Gastrocnemius medialis (tissue), 4 donors: ENCODE measurements at places on chromosomes 5 and 9. TPM values are rescaled to one million over a fixed set of nuclear protein-coding genes. Genes with fewer than 3 reads are reported as not detected.

DNA sequence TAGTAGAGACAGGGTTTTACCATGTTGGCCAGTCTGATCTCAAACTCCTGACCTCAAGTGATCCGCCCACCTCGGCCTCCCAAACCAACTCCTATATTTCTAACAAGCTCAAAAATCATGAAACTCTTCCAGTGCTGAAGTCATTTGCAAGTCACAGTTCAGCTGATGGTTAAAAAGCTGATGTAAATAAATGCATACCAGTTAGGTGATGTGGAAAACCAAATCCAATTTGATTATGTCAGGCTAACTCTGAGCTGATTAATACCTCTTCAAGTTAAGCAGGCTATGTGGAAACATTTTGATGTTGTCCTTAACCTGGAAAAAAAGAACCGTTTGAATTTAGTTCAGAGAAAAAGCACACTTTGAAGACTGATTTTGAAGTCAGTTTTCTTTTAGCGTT is 51.0 kb downstream of the TMEM252 start:
- no peaks in the 10 kb centered on the region for H3K4me1 ChIP-seq
- no peak overlapping the region for H3K27ac ChIP-seq
- no peak for DNase-seq
- peaks cover 23% of the 10 kb centered on the region for H3K36me3 ChIP-seq
- H3K4me3 ChIP-seq = no peak overlapping the region
- H3K27me3 ChIP-seq = no peaks in the 10 kb centered on the region

DNA sequence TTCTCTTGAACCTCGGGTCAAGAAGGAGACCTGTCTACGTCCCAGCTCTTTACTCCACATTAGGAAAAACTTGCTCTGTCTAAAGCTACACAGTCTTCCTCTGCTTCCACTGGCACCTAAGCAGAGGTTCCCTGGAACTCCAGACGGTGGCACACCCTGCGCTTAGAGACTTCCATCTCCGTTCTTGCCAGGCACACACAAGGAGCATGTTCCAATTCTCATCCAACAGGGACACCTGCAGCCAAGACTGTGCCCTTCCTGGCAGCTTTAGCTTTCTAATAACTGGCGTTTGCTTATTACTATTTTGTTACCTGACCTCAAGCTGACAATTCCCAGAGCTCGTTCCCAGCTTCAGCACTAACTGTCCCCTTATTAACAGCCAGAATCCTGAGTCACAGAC is 16.0 kb downstream of the CAPSL start:
- H3K36me3 ChIP-seq = no peaks in the 10 kb centered on the region
- DNase-seq = no peak
- H3K27me3 ChIP-seq = peaks cover 13% of the 10 kb centered on the region
- H3K4me3 ChIP-seq = no peak overlapping the region
- H3K27ac ChIP-seq = no peak overlapping the region
- H3K4me1 ChIP-seq = no peaks in the 10 kb centered on the region

DNA sequence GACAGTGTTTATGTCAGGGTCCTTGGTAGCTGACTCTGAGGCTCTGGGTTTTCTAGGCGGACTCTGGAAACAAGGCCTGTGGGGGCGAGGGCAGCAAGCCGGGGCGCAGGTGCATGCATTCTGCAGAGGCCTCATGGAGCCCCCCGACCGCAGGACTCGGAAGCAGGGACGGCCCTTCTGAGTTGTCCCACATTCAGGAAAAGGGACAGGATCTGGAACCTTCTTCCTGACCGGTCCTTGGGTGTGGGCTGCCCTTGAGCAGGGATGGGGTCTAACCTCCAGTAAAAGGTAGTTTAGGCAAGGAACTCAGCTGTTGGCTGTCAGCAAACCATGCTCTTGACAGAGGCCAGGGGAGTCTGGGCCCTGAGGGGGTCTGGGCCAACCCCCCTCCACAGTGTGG is 7.4 kb upstream of the COL5A1 start:
- H3K4me1 ChIP-seq = no peaks in the 10 kb centered on the region
- no peaks in the 10 kb centered on the region for H3K36me3 ChIP-seq
- no peaks in the 10 kb centered on the region for H3K27me3 ChIP-seq
- H3K4me3 ChIP-seq = no peak overlapping the region
- no peak overlapping the region for H3K27ac ChIP-seq

- no peaks in the 10 kb centered on the region for H3K36me3 ChIP-seq
- no peaks in the 10 kb centered on the region for H3K27me3 ChIP-seq
- DNase-seq = no peak
- H3K4me3 ChIP-seq = no peak overlapping the region
Observed at GRCh38 chr5:40630126-40630525, 49.6 kb upstream of the PTGER4 start.

GRCh38 chr9:105114318-105114717 is 130.1 kb upstream of the SLC44A1 start:
- no peaks in the 10 kb centered on the region for H3K36me3 ChIP-seq
- no peaks in the 10 kb centered on the region for H3K27me3 ChIP-seq

- peaks cover 14% of the 10 kb centered on the region for H3K4me1 ChIP-seq
- H3K4me3 ChIP-seq = no peak overlapping the region
- H3K36me3 ChIP-seq = no peaks in the 10 kb centered on the region
- H3K27ac ChIP-seq = no peak overlapping the region
Observed at GRCh38 chr5:149936700-149937091, 7.9 kb downstream of the PDE6A start.

- H3K27me3 ChIP-seq = no peaks in the 10 kb centered on the region
- H3K36me3 ChIP-seq = no peaks in the 10 kb centered on the region
- H3K4me3 ChIP-seq = no peak overlapping the region
- H3K4me1 ChIP-seq = no peaks in the 10 kb centered on the region
Observed at GRCh38 chr5:104628911-104629310, 1066.3 kb upstream of the NUDT12 start.

- H3K4me3 ChIP-seq = no peak overlapping the region
- H3K36me3 ChIP-seq = no peaks in the 10 kb centered on the region
- H3K4me1 ChIP-seq = peaks cover 9% of the 10 kb centered on the region
- no peak for DNase-seq
Observed at GRCh38 chr5:72364171-72364570, 44.0 kb downstream of the PTCD2 start.

DNA sequence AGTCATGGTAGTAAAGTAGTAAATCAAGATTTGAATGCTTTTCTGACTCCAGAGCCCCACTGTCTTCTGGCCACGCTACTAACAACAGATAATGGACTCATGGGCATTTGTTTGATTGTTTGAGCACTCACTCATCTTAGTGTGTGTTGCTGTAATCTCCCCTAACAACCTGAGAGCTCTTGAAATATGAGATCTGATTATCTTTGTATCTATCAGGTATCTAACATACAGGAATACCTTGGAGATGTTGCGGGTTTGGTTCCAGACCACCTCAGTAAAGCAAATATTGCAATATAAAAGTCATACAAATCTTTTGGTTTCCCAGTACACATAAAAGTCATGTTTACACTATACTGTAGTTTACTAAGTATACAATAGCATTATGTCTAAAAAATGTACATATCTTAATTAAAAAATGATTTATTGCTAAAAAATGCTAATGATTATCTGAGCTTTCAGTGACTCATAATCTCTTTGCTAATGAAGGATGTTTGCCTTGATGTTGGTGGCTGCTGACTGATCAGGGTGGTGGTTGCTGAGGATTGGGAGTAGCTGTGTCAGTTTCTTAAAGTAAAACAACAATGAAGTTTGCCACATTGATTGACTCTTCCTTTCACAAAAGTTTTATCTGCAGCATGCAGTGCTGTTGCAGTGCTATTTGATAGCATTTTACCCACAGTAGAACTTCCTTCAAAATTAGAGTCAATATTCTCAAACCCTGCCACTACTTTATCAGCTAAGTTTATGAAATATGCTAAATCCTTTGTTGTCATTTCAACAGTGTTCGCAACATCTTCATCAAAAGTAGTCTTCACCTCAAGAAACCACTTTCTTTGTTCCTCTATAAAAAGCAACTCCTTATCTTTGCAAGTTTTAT is 92.2 kb downstream of the ZNF462 start:
- peaks cover 26% of the 10 kb centered on the region for H3K4me1 ChIP-seq
- peak overlapping the region; percentile 60 for H3K27ac ChIP-seq
- H3K27me3 ChIP-seq = no peaks in the 10 kb centered on the region
- DNase-seq = no peak

GRCh38 chr5:171992305-171992704 is 14.1 kb downstream of the FBXW11 start:
- no peak for DNase-seq
- H3K4me3 ChIP-seq = no peak overlapping the region
- no peak overlapping the region for H3K27ac ChIP-seq

DNA sequence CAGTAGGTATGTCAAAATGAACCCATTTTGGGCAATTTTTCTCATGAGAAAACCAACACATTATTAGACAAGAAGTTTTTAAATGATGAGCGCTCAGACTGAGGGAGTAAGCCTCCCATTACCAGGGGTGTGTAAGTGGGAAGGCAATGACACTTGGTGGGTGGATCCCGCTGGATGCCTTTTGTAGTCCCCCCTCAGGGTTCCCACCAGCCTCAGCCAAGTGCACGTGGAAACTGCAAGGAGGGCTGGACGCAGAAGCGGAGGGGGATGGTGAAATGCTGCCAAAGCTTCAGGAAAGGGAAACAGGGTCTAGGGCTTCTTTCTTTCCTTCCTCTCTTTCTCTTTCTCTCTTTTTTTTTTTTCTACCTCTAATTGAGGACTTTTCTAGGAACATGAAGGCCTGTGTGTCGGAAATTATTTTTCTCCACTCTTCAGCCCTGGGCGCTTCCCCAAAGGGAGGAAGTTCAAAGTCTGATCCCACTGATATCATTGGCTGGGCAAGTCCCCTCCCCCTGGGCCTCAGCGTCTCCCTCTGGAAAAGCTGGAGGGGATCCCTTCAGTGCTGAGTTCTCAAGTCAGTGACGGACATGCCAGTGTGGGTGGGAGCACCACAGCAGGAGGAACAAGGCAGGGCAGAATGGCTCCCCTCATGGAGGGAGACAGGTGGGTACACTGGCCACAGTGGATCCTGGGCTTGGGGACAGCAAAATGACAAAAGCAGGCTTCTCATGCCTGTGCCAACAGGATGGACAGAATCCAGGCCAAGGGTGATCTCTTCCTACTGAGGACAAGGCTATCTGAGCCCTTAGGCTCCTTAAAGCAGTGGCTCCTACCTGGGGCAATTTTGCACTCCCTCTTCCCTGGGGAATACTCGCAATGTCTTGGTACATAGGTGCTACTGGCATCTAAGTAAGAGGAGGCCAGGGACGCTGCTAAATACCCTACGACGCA is 23.9 kb upstream of the SLC25A51 start:
- no peak for DNase-seq
- no peak overlapping the region for H3K4me3 ChIP-seq
- H3K4me1 ChIP-seq = peaks cover 6% of the 10 kb centered on the region
- no peaks in the 10 kb centered on the region for H3K27me3 ChIP-seq
- H3K36me3 ChIP-seq = no peaks in the 10 kb centered on the region

GRCh38 chr5:3891113-3891512 is 295.5 kb downstream of the IRX1 start:
- no peaks in the 10 kb centered on the region for H3K27me3 ChIP-seq
- no peak overlapping the region for H3K27ac ChIP-seq
- H3K36me3 ChIP-seq = no peaks in the 10 kb centered on the region
- H3K4me3 ChIP-seq = no peak overlapping the region
- no peak for DNase-seq
- H3K4me1 ChIP-seq = no peaks in the 10 kb centered on the region

DNA sequence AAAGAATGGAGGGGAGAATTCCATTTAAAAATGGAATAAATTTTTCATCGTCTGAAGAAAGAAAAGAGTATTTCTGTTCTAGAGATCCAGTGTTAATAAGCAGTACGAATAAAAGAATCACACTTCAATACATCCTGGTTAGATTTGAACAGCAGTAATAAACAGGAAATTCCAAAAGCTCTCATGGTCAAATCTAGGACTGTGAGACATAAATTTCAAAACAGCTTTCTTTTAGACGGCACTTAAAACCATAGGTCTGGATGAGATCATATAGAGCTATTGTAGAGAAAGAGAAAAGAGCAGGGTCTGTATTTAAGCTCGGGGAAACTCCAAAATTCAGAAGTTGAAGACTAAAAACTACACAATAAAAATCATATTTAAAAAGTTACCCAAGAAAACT is 1006.9 kb upstream of the CTNND2 start:
- H3K4me3 ChIP-seq = no peak overlapping the region
- no peaks in the 10 kb centered on the region for H3K27me3 ChIP-seq
- DNase-seq = no peak
- no peak overlapping the region for H3K27ac ChIP-seq

PCAT7 gene
- total RNA-seq = not detected

NTNG2 gene
- total RNA-seq = 0.61 TPM

BHMT2 gene
- 7.1 TPM for total RNA-seq

CDH18 gene
- total RNA-seq = not detected

MAMDC4 gene
- total RNA-seq = 2.2 TPM

CHD1 gene
- 25.0 TPM for total RNA-seq

SPATA31D4 gene
- not detected for total RNA-seq

TRPM3 gene
- total RNA-seq = 0.07 TPM
